ENCODE measurements at places on chromosomes 5 and 9.

GRCh38 chr5:81424728-81425127, 30.8 kb upstream of the ACOT12 start:
- no peak for DNase-seq

GRCh38 chr9:18360005-18360404, 113.9 kb upstream of the ADAMTSL1 start:
- no peak for DNase-seq

DNA sequence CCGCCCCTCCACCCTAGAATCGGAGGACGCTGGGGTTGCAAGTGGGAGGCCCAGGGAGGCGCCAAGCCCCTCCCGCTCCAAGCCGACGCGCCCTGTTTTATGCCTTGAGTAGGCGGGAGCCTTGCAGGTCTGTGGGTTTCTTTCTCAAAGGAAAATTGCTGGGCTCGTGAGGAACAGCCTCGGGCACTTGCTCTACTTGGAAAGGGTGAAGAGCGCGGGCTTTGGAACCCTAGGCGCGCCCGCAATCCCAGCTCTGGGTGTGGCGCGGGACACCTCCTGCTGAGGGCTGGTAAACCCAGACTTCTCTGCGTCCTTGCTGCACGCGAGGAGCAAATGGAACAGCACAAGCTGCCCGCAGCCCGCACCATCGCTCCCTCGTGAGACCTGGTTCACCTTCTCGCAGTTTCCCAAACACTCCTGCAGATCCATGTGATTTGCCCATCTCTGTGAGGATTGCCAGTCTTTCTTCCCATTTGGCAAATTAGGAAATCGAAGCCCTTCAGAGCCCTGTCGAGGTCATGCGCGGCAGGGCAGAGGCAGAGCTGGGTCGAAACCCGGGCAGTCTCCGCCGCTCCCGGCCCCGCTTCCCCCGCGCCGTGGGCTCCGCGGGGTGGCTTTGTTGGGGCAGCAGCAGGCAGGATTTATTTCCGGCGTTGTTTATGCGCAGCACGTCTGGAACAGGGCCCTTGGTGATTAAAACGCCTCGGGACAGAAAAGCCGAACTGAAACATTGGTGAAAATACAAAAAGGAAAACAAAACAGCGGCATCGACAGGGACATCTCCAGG, 98.4 kb upstream of the CPLX2 start:
- DNase-seq = no peak

- no peak for DNase-seq
Observed at GRCh38 chr9:107782789-107783188, 293.2 kb upstream of the KLF4 start.

- no peak for DNase-seq
Observed at GRCh38 chr9:90142580-90142979, 500.0 kb downstream of the DIRAS2 start.

GRCh38 chr5:51539232-51539631, 156.0 kb downstream of the ISL1 start:
- DNase-seq = no peak

GRCh38 chr9:128707446-128707845, 5.1 kb downstream of the PKN3 start:
- no peak for DNase-seq

- DNase-seq = peak; percentile 31
Observed at GRCh38 chr5:112479418-112479817, 60.3 kb upstream of the EPB41L4A start.

DNA sequence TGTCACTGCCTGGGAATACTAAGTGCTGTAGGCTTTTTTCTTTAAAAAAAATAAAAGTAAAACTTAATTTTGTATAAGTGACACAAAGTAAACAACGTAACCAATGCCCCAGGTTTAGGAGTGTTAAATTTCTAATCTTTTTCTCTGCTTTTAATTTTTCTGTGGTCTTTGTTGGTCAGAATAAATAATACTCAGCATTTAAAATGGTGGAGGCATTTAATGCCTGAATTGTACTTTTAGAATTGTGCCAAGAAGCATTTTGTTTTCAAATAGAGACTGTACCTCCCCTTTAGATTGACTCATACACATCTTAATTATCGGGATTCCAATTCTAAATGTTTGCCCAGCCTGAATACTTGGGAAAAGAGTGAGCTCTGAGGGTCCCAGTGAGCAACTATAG, 1.6 kb downstream of the DMXL1 start:
- no peak for DNase-seq

GRCh38 chr9:7936163-7936562, 136.6 kb upstream of the DMAC1 start:
- DNase-seq = no peak

DNA sequence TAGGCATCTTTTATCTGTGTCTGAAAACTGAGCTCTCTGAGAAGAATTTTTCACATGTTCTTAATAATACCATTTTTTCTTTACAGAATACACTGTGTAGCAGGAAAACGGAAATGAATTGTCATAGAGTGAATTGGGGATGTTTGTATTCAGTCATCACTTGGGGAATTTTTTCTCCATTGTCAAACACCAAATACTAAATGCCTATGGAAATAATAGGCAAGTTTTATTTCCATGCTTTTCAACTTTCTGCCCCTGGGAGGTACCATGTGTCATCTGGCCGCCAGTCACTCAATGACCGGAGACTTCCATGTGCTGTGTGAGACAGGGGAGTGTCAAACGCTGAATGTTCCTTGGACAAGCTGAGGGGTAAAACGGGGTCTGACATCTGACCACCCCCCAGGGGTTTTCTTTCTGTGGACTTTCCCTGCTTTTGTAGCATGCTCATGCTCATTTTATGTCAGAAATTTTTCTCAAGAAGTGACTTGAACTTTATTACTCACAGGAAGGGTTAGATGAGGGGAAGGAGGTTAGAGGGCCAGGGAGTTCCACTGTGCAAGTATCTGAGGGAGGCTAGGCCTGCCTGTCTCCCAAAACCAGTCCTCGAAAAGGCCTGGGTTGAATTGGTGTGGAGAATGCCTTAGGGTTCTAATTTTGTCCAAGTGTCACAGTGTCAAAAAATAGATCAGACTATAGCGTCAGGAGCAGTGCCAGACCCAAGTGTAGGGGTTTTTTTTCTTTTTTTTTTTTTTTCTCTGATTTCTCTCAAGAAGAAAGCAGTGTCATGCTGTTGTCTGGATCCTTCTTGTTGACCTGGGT, 438.6 kb downstream of the AGTPBP1 start:
- no peak for DNase-seq

DNA sequence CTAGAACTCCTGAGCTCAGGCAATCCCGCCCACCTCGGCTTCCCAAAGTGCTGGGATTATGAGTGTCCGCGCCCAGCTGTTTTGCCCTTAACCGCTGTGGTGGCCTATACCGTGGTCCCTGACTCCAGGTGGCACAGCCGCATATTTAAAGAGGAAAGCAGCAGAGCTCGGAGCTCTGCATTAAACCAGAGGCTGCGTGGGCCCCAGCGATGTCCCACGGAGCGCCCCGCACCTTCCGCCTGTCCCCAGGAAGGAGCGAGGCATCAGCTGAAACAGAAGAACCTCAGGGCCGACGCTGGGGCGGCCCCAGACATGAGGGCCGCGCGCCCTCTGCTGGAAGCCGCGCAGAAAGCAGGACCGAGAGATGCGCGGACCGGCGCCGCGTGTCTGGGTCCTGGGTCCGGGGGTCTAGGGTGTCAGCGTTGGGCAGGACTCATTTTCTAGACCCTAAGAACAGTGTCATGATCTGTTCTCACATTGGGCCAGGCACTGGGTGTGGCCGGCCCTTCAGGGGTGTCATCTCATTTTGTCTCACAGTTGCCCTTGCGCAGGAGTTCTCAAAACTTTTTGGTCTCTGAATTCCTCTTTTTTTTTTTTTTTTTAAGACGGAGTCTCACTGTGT, 37.7 kb downstream of the LAMC3 start:
- DNase-seq = no peak

DNA sequence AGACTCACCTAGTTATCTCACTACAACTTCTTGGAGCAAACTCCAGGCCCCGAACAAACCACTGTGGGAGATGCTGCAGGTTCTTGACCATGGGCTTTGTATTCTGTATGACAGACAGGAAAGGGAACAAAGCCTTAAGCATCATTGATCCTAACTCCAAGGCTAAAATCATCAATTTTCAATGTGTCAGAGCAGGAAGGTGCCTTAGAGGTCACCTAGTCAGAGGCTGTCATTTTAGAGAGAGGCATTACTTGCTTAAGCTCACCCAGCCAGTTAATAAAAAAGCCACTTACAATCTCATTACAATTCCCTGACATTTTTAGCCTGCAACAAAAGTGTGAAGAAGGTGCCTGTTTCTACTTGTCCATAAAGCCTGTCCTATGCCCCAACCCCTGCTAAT, 272.7 kb downstream of the FAM114A2 start:
- DNase-seq = no peak

- DNase-seq = no peak
Observed at GRCh38 chr5:30764704-30765103, 428.8 kb upstream of the CDH6 start.

GRCh38 chr5:124746916-124747790, 714 bp upstream of the ZNF608 start:
- DNase-seq = no peak

GRCh38 chr5:42454216-42454995, 31.2 kb downstream of the GHR start:
- no peak for DNase-seq

GRCh38 chr5:77483682-77484081, 8.4 kb downstream of the WDR41 start:
- DNase-seq = no peak

DNA sequence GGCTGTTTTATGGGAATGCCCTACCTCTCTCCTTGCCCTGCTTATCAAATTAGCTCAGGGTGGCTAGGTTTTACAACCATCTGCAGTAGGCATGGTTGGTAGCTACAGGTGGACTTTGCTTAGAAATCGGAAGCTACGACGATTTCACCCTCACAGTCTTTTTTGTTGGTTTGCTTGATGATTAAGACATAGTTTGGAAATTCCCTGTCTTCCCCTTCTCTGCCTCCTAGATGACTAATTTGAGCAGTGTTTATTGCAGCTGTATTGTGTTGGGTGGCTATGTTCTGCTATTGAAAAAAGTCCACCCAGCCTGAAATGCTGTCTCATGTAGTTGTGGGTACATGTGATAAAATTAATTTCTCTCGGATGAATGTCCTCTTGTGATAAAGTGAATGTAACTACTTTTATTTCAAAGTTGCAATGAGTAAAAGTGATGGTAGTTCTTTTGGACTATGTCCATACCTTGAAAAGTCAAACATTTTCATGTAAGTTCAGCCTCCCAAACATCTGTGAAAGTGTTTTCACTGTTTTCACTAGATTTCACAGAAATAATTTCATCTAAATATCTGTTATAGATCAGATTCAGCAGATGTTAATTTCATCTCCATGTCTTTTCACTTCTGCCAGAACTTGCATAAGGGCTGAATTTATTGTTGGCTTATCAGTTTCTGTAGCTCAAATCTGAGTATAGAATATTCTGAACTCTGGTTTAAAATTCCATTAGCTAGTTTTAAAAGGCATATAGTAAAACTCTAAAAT, 37.3 kb upstream of the FYB1 start:
- peak; percentile 31 for DNase-seq

DNA sequence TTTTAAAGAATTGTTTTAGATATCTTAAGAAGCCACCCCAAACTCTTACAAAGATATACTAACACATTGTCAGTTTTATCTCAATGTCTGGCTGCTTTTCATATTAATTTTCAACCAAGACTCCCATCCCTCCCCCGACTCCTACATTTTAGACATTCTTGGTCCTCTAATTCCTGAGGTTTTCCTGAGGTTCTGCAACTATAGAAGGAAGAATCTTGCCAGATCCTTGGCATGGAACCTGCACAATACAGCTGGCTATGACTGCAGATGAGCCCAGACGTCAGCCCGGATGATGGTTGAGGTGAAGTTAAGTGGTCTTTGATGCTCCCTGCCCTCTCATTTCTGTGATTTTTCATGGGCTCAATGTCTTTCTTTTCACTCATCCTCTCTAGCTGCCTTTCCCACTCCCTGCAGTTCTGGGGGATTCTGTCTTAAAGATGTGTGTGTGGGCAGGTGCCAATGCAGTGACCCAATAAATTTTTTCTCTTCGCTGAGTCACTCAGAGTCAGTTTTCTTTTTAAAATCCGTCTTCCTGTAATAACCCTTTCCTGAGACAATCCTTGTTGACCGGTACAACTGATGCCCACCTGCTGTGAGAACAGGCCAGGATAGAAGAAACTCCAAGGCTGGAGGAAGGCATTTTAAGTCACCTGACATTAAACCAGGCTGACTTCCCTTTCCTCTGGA, 237.8 kb upstream of the GAS1 start:
- DNase-seq = no peak

DNA sequence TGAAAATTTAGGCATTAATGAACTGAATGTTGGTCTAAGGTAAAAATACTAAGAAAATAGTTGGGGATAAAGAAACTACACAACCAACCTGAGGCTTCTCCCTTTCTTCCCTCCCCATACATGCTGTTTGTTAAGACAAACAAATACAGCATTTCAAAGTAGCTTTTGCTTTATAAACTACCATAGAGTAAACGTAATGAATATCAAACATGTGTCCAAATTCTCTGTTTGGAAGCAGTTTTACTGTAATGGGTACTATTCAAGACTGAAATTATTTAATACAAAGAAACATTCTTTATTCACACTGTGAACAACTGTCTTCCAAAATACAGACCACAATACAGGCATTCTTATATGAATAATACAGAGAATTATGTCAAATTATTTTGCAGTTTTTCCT, 52.0 kb downstream of the SLC44A1 start:
- no peak for DNase-seq

DNA sequence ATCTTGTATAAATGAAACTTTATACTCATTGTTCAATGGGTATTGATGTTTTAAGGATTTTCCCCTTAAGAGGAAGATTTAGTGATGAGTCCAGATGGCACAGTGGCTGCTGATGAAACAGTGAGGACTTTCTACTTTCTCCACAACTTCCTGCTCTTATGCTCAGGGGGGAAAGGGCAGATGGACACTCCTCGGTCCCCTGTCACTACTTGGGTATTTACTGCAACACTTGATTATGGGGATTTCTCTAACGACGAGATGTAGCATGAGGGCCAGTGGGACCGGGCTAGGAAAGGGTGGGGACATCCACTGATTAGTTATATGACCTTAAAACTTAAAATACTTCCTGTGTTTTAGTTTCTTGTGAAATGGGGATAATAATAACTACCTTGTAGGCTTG, 146.1 kb upstream of the HMHB1 start:
- no peak for DNase-seq

DNA sequence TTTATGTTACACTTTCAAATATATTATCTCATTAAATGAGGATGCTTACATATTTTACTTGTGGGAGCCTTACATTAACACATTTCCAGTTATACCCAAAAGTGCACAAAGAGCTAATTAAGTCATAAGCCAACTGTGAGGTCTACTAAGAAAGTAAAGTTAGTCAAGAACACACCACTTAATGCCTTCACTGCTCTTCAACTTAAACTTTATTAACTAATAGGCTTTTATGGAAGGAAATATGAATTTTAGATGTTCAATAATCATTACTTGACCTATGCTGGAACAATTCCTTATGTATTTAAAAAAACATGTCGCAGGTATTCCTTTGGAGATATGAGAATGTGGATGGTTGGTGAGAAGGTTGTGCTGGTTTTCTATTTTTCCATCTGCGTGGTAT, 3.4 kb downstream of the ST8SIA4 start:
- DNase-seq = no peak

Measured in AG04449 (cell line).